ENCODE measurements at places on chromosomes 2 and 18. TPM values are rescaled to one million over a fixed set of nuclear protein-coding genes. Genes with fewer than 3 reads are reported as not detected.

ANKRD53 gene
- 2.2 TPM for total RNA-seq

POMC gene
- 0.69 TPM for total RNA-seq

SLC16A14 gene
- total RNA-seq: 0.22 TPM

CABLES1 gene
- total RNA-seq: 71.1 TPM

KIF1A gene
- not detected for total RNA-seq

GDF7 gene
- total RNA-seq: 1.1 TPM

RAPGEF4 gene
- 8.8 TPM for total RNA-seq

LIMS4 gene
- 35.7 TPM for total RNA-seq

SMYD1 gene
- not detected for total RNA-seq

GAL3ST2 gene
- total RNA-seq: not detected

KCNIP3 gene
- total RNA-seq: 0.21 TPM

PSMA8 gene
- not detected for total RNA-seq

SERPINB11 gene
- total RNA-seq: not detected

LHCGR gene
- not detected for total RNA-seq

SERPINB10 gene
- total RNA-seq: not detected

ASB1 gene
- 16.2 TPM for total RNA-seq

ALPI gene
- total RNA-seq: not detected

MEP1B gene
- not detected for total RNA-seq

REG1B gene
- not detected for total RNA-seq

CD8B2 gene
- total RNA-seq: not detected

PKDCC gene
- 6.9 TPM for total RNA-seq

TMX3 gene
- total RNA-seq: 69.7 TPM

INHA gene
- not detected for total RNA-seq

KCNJ3 gene
- total RNA-seq: not detected

SP100 gene
- total RNA-seq: 90.6 TPM

HOXD9 gene
- 3.9 TPM for total RNA-seq

BOK gene
- total RNA-seq: 52.4 TPM

TUBB8B gene
- 1.1 TPM for total RNA-seq

SAG gene
- total RNA-seq: not detected

LYPD6B gene
- total RNA-seq: not detected

KDM3A gene
- total RNA-seq: 29.5 TPM

SCYGR4 gene
- total RNA-seq: not detected

LOXHD1 gene
- not detected for total RNA-seq

POTEF gene
- total RNA-seq: 0.09 TPM

SYT4 gene
- not detected for total RNA-seq

ADGRF3 gene
- total RNA-seq: 0.18 TPM

SIX3 gene
- not detected for total RNA-seq

ALK gene
- total RNA-seq: not detected

CTDP1 gene
- 27.6 TPM for total RNA-seq

TSPYL6 gene
- total RNA-seq: not detected

CYB5A gene
- 24.9 TPM for total RNA-seq

C18orf54 gene
- total RNA-seq: 21.4 TPM

ZSWIM2 gene
- not detected for total RNA-seq

AGXT gene
- not detected for total RNA-seq

CHAC2 gene
- total RNA-seq: 8.1 TPM

OR6B2 gene
- not detected for total RNA-seq

STAT1 gene
- total RNA-seq: 67.6 TPM
